ENCODE measurements at places on chromosomes 6 and 20.

GRCh38 chr6:150534553-150534952 is 65.1 kb upstream of the PLEKHG1 start:
- no peak for DNase-seq

DNA sequence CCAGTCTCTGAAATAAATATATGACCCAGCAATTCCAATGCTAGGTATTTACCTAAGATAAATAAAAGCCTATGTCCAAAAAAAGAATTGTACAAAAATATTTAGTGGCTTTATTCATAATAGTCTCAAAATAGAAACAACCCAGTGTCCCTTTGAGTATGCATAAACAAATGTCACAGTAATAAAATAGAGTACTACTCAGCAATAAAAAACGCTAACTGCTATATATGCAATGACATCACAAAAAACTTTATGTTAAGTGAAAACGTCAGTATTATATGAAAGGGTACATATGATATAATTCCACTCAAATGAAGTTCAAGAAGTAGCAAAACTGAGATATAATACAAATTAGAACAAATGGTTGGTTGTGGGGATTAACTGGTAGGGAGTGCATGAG is 286.5 kb upstream of the MAN1A1 start:
- no peak for DNase-seq

DNA sequence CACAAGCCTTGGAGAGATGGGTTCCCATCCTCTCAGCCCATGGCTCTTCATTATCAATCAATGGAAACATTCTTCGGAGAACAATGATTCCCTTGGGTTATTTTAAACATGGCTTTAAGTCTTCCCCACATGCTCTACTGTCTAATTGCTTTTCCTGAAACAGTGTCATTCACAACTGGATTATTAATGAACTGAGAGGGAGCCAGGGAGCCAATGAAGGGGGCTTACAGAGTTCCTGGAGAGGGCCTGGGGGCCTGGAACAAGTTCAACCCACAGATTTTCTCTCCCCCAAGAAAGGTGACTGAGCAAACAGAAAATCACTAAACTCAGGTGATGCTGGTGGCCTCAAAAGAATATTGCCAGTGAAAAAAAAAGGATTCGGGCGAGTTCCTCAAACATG is 1.3 kb upstream of the PPP1R16B start:
- DNase-seq, result no peak

DNA sequence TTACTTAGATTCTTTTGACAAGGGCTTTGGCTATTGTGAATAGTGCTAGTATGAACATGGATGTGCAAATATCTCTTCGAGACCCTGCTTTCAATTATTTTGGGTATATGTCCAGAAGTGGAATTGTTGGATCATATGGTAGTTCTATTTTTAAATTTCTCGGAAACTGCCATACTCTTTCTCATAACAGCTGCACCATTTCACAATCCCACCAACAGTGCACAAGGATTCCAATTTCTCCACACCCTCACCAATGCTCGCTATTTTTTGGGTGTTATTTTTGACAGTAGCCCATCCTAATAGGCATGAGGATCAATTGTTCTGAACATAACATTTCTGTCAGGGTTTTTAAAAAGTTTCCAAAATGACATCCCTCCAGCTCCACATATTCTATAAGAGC is 69.2 kb upstream of the ESR1 start:
- DNase-seq, result no peak

DNA sequence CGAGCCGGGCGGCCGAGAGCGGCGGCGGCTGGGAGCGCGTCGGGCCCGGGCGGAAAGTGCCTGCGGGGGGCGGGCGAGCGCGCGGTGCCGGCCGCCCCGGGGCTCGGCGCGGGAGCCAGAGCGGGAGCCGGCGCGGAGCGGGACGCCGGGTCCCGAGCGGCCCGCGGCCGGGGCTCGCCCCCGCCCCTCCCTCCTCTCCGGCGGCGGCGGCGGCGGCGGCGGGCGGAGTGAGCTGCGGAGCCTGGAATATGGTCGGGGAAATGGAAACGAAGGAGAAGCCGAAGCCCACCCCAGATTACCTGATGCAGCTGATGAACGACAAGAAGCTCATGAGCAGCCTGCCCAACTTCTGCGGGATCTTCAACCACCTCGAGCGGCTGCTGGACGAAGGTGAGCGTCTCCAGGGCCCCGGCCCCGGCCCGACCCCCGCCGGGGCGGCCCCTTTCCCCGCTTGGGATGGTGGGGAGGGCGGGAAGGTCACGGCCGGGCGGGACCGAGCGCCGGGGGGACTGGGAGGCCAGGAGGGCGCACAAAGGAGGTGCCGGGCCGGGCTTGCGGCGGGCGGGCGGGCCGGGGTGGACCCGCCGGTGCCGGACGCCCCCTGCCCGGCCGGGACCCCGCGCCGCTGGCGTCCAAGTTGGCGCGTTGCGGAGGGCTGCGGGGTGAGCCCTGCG is 565 bp downstream of the QKI start:
- no peak for DNase-seq

DNA sequence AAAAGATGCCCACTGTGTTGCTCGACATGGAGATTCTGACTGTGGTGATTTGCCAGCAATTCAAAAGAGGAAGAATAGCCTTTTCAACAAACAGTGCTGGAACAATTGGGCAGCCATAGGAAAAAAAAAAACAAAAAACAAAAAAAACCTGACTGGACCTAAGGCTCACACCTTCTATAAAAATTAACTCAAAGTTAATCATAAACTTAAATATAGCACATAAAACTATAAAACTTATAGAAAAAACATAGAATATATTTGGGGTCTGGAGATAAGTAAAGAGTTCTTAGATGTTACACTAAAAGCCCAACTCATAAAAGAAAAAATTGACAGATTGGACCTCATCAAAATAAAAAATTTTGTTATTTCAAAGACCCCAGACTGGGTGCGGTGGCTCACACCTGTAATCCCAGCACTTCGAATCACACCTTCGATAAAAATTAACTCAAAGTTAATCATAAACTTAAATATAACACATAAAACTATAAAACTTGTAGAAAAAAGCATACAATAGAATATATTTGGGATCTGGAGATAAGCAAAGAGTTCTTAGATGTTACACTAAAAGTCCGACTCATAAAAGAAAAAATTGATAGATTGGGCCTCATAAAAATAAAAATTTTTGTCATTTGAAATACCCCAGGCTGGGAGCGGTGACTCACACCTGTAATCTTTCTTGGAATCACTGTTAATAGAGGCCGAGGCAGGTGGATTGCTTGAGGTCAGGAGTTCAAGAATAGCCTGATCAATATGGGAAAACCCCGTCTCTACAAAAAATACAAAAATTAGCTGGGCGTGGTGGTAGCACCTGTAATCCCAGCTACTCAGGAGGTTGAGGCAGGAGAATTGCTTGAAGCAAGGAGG is 115.6 kb upstream of the FAM83B start:
- no peak for DNase-seq

DNA sequence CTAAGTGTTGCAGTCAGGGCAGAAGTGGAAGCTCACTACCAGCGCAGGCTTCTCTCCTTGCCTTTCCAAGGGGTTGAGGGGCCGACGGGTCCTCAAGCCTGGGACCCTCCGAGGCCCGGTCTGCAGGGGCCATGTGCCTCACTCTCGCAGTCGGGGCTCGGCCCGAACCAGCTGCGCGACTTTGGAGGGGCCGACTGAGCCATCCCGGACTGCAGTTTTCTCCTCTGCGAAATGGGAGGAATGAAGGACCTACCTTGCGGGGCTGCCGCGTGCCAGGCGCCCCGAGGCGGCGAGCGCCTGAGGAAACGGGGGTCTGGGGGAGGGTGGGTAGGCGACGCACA is 5.6 kb downstream of the LZTS3 start:
- DNase-seq, result no peak

GRCh38 chr20:12875510-12875909 is 133.3 kb upstream of the SPTLC3 start:
- no peak for DNase-seq

DNA sequence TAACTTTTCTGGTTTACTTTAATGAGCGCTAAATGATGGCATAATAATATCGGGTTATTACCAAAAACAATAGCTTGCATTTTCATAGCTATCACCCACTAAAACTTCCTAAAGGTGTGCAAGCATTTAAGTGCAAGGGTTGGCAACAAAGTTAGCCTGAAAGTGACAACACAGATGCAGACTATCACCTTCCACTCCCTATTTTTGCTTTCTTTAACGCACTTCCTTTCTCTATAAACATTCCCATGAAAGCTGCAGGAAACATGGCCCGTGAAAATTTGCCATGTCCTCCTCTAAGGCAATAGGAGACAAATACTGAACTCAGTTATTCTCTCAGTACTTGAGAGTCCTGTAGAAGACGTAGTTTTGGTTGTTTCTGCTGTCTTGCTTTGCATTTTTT is 2.7 kb downstream of the MYCT1 start:
- DNase-seq, result no peak

DNA sequence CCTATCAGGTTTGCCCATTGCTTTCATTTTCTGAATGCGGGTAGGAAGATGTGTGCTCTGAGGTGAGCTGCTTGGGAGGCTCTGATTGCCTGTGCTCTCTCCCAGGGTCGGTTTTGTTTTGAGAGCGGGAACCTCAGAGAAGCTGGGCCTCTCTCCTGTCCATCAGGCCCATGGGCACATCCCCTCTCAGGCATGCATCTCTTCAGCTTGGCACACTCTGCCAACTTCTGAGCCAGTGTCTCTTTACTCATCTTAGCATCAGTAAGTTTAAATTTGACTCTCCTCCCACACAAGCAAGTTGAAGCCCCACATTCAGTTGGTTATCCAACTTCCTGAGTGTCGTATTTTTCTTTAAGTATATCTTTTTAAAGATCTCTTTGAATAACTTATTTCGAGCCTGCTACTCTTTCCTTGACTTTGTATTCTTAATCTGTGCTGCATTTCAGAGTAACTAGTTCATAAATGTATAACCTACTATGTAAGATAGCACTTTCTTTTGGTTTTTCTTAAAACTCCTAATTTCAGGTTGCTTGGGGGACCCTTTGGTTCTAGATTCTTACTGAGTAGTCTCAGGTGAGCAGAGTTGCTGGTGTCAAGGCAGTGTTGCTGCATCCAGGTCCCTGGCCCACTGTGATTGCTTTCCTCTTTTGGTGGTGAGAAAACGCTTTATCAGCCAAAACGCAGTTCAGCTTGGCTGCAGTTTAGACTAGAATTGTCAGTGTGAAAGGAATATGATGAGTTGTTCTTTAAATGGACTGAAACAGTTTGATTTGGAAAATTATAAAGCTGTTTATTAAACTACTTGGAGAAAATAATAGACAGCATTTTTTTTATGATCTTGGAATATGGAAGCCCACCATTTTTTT is 54.8 kb downstream of the SNX9 start:
- DNase-seq, result no peak

DNA sequence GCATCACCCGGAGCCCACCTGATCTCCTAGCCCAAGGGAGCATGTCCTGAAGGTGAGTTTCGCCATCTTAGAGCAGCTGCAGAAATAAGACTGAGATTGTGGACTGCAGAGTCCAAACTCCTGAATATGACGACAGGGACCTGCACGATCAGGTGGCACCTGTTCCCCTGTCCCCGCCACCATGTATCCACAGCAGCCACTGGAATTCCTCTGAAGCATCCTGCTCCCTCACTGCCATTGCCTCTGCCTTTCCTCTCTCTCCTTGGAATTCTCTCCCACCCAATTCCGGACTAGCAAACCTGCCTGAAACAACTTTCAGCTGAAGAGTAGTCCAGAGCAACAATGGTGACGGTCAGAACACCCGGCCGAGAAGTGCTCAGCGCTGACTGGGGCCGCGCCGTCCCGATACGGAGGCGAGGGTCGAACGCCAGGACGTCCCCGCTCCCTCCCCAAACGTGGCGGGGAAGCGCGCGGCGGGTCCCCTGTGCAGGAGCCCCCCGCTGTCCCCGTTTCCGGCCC is 694 bp upstream of the FAM120B start:
- DNase-seq, result no peak

- no peak for DNase-seq
Observed at GRCh38 chr20:4227085-4227821, 211.9 kb upstream of the RNF24 start.

GRCh38 chr20:60851826-60852704 is 400.0 kb upstream of the CDH4 start:
- DNase-seq, result no peak

GRCh38 chr6:44228031-44228430 is 4.6 kb downstream of the SLC29A1 start:
- no peak for DNase-seq

DNA sequence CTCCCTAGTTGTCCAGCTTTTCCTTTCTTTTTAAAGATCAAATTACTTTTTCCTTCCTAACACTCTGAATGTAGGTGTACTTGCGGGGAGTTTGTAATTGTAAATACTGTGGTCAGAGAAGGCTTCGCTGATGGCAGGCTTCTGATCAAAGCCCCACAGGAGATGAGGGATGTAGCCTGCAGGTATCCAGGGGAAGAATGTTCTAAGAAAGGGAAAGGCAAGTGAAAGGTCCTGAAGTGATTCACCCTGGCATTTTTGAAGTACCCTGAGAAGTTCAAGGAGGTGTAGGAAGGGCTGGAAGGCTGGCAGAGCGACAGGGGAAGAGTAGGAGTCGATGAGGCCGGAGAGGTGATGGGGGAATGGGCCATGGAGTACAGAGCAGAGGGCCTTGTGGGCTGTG is 38.2 kb upstream of the CCN6 start:
- no peak for DNase-seq

DNA sequence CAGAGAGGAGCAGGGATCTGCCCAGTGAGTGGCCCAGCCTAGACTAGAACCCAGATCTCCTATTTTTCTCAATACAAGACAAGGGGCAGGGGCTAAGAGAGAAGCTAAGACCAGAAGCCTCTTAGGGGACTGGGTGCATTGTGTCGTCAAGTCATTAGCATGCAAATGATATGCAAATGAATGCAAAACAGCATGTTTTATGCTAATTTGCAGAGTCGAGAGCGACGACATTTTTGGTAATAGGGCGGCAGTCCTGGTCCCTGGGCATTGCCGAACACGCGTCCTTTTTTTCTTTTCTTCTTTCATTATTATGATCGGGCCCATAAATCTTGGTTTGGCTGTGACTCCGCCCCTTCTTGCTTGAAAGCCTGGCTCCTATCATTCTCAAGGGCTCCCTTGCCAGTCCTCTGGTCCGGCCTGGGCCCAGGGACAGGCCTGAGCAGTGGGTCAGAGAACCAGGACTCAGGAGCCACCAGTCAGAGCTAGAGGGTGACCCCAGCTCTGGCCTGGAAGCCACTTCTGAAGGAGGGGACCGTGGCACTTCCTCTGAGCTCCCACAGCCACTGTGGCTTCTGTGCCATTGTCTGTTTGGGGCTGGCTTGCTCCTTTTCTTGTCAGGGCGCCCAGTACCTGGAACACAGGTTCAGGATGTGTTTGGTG is 32.0 kb upstream of the SCRT2 start:
- DNase-seq, result no peak
